Dermis blood vessel endothelial cell (primary cell): ENCODE measurements at places on chromosomes 13 and 19. TPM values are rescaled to one million over a fixed set of nuclear protein-coding genes. Genes with fewer than 3 reads are reported as not detected.

GRCh38 chr13:76466043-76466442 lies 420.2 kb downstream of the KCTD12 start:
- DNase-seq = peak; percentile 19

GRCh38 chr13:78022164-78022877 lies 103.7 kb upstream of the EDNRB start:
- DNase-seq = peak; percentile 98

GRCh38 chr13:47976325-47976724 lies 24.7 kb downstream of the SUCLA2 start:
- no peak for DNase-seq

DNA sequence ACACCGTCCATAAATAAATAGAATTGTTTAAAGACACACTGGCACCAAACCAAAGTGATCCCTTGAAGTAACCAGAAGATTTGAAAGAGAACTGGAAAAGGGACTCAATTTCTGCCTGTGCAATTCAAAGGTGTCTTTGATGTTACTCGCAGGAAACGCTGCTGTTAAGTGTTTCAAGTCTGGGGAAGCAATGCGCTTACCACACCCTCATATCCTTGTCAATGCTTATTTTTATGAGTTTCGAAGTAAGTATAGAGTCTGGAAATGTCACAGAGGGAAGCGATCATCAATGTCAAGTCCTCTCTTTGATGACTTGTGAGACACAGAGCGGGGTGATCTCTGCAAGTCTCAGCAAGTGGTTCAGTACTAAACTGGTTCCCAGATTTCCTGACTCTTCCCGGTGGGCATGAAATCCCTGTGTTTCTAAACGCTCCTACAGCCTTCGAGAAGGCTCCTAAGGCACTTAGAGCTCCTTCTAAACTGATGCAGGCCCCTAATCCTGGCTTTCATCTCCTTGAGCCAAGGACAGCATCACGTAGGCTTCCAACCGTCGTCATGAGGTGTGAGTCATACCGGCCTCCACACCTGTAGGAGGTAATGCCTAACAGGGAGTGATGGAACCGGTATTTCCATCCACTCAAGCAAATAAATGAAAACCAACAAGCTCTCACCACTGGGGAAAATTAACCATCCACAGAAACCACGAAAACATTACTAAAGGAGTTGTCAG lies 22.8 kb downstream of the SYDE1 start:
- no peak for DNase-seq

DNA sequence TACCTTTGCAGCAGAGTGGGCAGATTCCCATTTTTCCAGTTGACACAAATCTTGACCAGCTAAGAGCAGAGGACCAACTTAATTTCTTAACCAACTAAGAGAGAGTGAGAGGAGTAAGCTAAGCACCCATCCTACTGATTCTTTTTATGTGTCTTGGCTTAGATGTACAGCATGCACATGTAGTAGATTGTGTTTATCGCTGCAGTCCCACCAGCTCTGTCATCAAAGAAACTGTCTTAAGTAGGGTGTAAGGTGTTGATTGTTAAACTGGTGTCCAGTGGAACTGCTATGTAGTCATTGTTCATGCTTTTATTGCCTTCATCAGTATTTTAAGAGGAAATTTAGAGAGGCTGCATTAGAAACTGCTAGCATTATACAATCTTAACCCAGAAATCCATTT lies 9.0 kb upstream of the UFM1 start:
- no peak for DNase-seq

GRCh38 chr13:95122063-95122462 lies 179.2 kb downstream of the ABCC4 start:
- no peak for DNase-seq

DNA sequence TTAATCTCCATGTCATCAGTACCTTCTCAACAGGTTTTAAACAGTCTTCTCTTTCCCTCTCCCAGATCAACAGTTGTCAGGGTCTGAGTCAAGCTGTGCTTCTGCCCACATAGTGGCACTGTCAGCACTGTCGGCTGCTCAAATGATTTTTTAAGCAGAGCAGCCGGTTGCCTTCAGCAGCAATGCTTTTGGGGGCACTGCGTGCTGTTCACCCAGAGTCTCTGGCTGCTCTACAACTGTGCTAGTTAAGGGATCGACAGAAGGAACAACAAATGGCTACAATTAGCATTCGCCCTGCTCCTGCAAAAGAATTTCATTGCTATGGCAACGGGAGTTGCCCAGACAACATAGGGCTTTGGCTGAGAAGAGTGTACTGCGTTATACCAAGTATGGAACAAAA lies 412.9 kb downstream of the DIAPH3 start:
- no peak for DNase-seq

GRCh38 chr19:51398096-51398704 lies 7.8 kb upstream of the C19orf84 start:
- peak; percentile 41 for DNase-seq

DNA sequence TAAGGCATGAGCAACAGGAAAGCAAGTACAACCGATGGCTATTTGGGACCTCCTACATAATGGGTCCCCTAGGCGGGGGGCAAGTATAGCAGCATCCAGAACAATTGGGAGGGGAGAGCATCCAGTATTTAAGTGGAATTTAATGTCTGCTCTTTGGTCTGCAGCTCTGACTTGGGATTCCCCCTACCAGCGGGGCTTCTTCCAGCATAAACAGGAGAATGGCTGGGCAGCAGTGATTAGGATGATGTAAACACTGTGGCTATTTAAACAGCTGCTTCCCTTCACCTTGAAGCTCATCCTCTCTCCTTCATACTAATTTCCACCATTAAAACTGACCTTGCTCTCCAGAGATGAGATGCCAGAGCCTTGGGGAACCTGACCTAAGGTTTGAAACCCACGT lies 73.9 kb upstream of the OXGR1 start:
- peak; percentile 22 for DNase-seq

DNA sequence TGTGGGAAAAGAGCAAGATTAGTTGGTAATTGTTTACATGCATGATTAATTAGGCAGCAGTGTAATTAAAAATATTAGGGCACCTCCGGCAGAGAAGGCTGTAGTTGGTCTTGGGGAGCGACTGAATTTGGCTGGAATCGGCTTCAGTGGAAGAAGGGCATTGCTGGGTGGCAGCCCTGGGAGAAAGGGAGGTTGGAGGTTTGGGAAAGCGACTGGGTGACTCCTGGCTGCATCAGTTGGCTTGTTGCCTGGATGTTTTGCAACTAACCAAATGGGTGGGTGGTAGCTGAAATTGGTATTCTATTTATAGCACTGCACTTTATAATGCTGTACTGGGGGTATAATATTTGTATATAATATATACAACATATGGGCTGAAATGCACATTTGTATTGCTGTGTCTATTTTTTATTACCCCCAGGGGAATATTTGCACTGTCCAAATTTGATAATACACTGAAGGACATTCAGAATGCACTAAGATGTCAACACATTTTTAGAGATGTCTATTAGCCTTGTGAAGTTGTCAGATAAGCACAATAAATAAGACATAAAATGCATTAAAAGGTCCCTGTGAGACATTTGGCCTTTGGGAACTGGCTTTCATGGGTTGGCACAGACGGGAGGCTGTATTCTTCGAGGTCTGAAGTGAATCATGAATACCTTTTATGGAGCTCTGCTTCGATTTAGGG lies 1.7 kb downstream of the B3GLCT start:
- DNase-seq = no peak

GRCh38 chr19:10514211-10515145 lies 2.8 kb downstream of the S1PR5 start:
- peak; percentile 32 for DNase-seq

DNA sequence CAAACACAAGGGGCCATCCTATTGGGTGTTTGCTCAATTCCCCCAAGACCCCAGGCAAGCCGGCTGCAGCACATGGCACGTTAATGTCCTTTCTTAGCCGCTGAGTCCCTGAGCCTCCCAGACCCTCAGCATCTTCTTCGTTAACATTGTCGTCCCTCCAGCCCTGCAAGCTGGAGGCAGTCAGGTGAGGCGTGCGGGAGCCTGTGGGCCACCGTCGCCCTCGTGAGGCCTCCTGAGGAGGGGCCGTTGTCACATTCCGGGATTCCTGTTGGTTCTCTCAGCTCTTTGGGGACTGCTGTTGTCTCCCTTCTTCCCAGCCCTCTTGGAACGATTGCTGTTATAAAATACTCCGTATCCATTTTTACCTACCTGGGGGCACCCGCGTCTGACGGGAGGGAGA lies 140.6 kb downstream of the KDM4B start:
- DNase-seq = no peak

DNA sequence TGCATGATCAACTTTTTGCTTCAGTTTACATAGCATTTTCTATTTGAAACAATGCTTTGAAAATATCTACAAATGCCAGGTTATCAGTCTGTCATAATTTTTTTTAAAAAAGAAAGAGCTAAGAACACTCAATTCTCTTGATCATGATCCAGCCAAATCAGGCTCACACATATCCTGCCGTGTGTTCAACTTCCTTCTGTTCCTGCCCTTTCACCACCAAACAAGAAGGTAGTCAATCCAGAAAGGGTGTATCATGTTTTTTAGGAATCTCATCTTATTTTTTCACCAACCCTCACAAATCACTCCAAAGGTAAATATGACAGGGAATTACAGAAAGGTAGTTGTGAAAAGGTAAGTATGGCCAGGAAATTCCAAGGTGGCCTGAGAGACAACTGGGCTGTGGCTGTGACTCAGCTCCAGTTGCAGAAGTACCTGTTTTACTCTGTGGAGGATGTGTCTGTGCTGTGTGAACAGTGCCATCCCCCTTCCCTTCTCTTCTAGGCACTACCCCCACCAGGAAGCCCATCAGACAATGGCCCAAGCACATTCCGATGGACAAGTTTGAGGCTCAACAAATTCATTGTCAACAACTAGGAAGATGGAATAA lies 138.8 kb upstream of the GJB6 start:
- no peak for DNase-seq

- DNase-seq = no peak
These were observed 168.9 kb downstream of the TEX29 start for GRCh38 chr13:111489301-111489700.

DNA sequence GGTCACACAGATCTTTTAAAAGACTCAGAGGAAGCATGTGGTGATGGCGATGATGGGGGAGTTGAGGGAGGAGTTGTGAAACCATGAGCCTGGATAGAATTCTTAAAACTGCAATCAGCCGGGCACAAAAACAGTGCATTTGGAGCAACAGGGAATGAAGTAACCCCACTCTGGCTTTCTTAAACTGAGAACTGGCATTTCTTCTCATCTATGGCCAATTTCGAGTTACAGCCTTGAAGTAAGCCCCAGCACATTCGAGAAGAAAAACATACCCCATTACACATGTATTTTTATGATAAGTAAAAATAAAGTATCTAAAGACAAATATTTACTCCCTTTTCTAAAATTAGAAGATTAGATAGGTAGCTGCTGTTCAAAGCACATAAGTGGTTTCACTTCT lies 70.1 kb downstream of the DCLK1 start:
- no peak for DNase-seq

DNA sequence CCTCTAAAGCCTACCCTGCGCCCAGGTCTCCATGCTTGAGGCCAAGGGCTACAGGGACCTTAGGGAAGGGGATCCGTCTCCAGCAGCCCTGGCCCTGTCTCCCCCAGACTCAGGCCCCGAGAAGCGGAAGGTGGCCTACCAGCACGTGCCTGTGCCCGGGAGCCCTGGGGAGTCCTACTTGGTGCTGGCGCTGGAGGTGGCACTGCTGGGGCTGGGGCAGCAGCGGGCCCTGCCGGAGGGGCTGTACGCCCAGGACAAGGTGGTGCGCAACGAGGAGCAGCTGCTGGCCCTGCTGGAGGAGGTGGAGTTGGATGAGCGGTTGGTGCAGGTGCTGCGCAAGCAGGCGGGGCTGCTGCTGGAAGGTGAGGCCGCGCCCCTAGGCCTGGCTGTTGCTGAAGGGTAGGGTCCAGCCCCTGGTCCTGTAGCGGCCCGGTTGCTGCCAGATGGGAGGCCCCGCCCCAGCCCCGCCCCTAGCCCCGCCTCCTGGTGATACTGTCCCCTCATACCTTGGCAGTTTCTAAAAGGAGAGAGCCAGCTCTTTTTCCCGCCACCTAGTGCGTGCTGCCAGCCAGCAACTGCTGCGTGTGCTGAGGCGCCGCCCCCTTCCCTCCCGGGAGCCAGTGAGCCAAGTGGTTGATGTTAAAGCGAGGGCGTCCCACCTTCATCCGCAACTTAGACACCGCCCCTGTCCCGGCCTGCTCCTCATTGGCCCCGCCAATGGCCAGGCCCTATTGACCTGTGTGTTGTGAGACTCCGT lies 22.6 kb downstream of the ZSWIM4 start:
- no peak for DNase-seq

DNA sequence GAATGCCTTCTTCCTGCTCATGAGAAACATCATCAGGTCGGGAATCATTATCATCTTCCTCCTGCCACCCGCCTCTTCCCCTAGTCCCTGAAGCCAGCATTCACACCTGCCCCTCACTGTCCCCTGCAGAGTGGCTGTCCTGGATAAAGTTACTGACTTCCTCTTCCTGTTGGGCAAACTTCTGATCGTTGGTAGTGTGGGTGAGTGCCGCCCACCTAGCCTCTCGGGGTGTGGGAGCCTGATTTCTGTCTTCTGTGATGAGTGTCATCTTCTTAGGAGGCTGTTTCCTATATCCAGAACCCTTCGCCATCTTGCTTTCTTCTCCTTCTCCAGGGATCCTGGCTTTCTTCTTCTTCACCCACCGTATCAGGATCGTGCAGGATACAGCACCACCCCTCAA lies 12.5 kb downstream of the SLC44A2 start:
- DNase-seq = no peak

DNA sequence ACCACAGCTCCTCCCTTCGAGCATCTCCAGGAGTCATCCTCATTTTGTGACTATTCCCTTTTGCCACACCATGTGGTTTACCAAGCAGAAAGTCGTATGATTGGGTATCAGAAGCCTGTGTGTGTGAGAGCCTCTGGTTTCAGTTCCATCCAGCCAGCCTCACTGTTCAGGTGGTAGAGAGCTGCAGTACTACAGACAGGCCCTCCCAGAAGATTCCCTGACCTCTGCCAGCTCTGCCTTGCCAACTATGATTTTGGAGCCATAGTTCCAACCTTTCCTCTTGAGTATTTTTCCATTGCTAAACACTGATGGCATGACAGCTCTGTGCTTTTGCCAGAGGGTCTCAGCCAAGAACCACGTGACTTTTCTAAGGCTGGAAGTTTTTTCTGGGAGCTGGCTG lies 82.5 kb downstream of the DHRS12 start:
- DNase-seq = no peak

GRCh38 chr13:111365149-111366005 lies 44.9 kb downstream of the TEX29 start:
- DNase-seq = no peak

IL12RB1 gene
- total RNA-seq = 0.34 and 0.74 TPM in 2 replicates

URAD gene
- total RNA-seq = not detected in 2 replicates

KIRREL2 gene
- not detected in 2 replicates for total RNA-seq

PSG6 gene
- total RNA-seq = not detected in 2 replicates

SELENOV gene
- total RNA-seq = not detected in 2 replicates

KLK11 gene
- total RNA-seq = not detected in 2 replicates

ATP4B gene
- not detected in 2 replicates for total RNA-seq

ZNF574 gene
- 17.3 and 17.4 TPM in 2 replicates for total RNA-seq

SLC39A3 gene
- total RNA-seq = 24.5 and 26.6 TPM in 2 replicates
